ENCODE measurements at places on chromosomes 5 and 9. TPM values are rescaled to one million over a fixed set of nuclear protein-coding genes. Genes with fewer than 3 reads are reported as not detected.

Gene INSL6
- not detected for total RNA-seq

Gene HTR4
- not detected for total RNA-seq

Gene DMRT3
- 0.47 TPM for total RNA-seq

Gene MLANA
- not detected for total RNA-seq

All from glomerular endothelial cell (primary cell).